Kasumi-1 (cell line): ENCODE measurements at places on chromosomes 5 and 9.

GRCh38 chr5:9775339-9775738 lies 145.2 kb upstream of the TAS2R1 start:
- DNase-seq: no peak

DNA sequence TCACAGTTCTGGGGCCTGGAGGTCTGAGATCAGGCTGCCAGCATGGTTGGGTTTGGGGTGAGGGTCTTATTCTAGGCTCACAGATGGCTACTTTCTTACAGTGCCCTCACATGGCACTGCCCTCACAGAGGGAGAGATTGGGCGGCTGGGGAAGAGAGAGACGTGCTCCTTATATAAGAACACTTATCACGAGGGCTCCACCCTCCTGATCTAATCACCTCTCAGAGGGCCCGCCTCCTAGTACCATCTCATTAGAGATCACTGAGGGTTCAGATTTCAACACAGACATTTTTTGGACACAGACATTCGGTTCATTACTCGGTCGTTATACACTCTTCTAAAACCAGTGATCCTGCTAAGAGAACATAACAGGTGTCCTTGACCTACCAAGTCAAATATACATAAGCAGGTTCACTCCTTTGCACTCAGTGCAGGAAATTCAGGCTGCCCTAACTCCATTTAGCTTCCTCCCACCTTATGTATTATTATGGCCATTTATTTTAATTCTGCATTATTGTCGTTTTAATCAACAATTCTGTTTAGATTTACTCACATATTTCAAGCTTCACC lies 121.7 kb downstream of the ICE1 start:
- DNase-seq: no peak

- DNase-seq: no peak
Measured at GRCh38 chr5:158840193-158840592, 259.5 kb downstream of the EBF1 start.

- DNase-seq: no peak
Measured at GRCh38 chr5:39169081-39169480, 50.3 kb downstream of the FYB1 start.

GRCh38 chr5:161369022-161369421 lies 177.5 kb downstream of the GABRB2 start:
- DNase-seq: no peak

GRCh38 chr5:15601274-15601673 lies 101.3 kb downstream of the FBXL7 start:
- DNase-seq: no peak

- DNase-seq: peak; percentile 54
Measured at GRCh38 chr5:55694152-55694830, 17.8 kb downstream of the SLC38A9 start.

DNA sequence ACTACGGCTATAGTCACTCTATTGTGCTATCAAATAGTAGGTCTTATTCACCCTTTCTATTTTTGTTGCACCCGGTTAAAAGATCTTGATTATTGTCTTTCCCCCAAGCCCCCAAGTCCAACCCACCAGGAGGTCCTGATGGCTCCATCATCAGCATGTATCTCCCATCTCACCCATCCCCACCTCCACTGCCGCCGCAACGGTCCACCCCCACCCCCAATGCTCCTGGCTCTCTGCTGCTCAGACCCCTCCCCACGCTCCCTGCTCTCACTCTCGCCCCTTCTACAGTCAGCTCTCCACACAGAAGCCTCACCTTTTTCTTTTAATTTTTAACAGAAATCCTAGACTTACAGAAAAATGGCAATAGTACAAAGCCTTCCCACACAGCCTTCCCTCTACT lies 51.5 kb upstream of the SH3PXD2B start:
- no peak for DNase-seq

- DNase-seq: no peak
Measured at GRCh38 chr5:106906199-106906598, 764.5 kb downstream of the EFNA5 start.

DNA sequence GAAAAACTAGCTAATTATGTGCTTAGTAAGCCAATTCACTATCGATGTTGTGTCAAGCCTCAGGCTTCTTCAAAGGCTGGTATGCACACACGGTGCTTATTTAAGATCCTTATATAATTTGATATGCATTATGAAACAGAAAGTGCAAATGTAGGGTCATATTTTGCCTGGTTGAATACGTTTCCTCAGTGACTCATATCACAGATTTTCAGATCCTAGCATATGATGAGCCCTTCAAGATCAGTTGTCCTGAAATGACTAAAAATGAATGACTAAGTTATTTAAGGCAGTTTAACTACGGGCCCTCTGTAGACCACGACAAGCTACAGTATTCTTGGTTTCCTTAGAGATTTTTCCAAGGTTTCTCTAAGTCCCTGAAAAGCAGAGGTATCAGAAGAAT lies 778.3 kb downstream of the PRELID2 start:
- no peak for DNase-seq

DNA sequence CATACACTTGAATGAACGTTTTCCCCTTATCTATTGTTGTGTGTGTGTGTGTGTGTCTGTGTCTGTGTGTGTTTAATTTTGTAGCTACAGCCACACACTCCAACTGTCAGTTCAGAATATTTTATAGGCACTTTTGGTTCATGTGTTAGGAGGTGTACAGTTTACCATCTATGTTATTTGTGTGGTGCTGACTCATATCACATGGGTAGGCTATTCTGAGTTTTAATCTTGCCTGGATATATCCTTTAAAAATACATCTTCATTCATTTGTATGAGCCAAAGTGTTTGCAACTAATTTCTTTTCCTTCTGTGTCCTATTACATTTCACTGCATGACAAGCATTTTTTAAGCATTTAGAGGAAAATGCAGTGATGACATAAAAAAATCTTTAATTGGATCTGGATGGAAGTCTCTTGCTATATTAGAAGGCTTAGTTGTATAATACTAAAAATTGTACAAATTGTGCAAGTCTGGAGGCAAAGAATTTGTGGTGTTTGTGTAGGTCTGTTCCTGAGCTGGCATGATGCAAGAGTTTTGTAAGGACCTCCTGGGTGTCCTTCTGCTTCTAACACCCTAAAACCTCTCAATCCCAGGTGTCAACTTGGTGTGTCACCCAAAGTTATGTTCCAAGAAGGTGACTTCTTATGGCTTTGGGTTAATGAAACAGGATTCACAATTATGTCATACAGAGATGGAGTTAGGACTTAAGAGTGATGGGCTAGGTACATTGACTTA lies 52.4 kb upstream of the HMHB1 start:
- DNase-seq: no peak

GRCh38 chr5:35172533-35172932 lies 57.8 kb downstream of the PRLR start:
- no peak for DNase-seq

GRCh38 chr5:150340614-150341255 lies 16.8 kb upstream of the TCOF1 start:
- no peak for DNase-seq

GRCh38 chr9:27160636-27161035 lies 51.6 kb downstream of the TEK start:
- DNase-seq: no peak
